ENCODE measurements at places on chromosomes 7 and 10. TPM values are rescaled to one million over a fixed set of nuclear protein-coding genes. Genes with fewer than 3 reads are reported as not detected.

DNA sequence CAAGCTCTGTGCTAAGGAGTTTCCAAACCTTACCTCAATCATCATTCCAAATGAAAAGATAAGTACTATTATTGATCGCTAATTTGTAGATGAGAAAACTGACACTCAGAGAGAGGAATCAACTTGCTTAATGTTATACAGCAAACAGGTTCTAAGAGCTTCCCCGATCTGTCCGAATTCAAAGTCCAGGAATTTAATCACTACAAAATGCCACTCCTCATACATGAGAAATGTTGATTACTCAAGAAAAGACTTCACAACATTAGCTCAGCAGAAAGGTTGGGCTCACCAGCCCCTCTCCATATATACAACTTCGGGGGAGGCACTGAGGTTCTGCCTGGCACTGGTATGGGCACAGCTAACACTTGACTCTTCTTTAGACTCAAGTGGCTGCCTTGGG is 80.7 kb downstream of the SLC16A9 start:
- peaks cover 7% of the 10 kb centered on the region for H3K4me1 ChIP-seq
- no peak for DNase-seq
- H3K27me3 ChIP-seq = peaks cover 3% of the 10 kb centered on the region
- no peak overlapping the region for H3K4me3 ChIP-seq

GRCh38 chr10:91551856-91552255 is 81.0 kb downstream of the PPP1R3C start:
- DNase-seq = no peak
- H3K4me3 ChIP-seq = no peak overlapping the region
- no peaks in the 10 kb centered on the region for H3K27me3 ChIP-seq
- H3K36me3 ChIP-seq = no peaks in the 10 kb centered on the region
- H3K4me1 ChIP-seq = peaks cover 35% of the 10 kb centered on the region

DNA sequence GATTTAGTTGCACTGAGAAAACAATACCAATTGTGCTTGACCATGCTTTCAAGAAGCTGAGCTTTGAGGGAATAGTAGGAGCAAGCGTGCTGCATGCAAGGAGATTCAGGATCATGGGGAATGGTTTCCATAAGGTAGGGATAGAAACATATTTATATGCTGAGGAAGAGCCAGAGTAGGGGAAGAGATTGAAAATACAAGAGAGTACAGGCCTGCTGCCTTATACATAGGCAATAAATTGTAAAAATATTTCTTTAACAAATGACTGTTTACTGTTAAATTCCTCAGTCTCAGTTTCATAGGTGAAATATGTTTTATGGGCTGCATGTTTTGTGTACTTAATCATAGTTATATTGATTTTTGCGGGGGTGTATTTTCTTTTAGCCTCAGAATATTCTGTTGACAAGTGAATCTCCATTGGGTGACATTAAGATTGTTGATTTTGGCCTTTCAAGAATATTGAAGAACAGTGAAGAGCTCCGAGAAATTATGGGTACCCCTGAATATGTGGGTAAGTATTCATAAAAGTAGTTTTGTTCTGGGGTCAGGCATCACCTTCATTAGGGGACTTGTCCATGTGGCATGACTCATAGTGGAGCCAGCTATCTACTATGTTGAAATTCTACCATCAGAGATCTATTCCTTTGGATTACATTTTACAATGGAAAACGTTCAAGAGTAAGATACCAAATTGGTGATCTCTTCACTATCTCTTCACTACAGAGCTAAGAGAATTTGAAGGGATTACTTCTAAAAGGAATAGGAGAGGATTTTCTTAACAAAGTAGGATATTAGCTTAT is 36.5 kb downstream of the STK17A start:
- H3K27me3 ChIP-seq = no peaks in the 10 kb centered on the region
- no peak for DNase-seq
- H3K27ac ChIP-seq = no peak overlapping the region
- H3K4me3 ChIP-seq = no peak overlapping the region

DNA sequence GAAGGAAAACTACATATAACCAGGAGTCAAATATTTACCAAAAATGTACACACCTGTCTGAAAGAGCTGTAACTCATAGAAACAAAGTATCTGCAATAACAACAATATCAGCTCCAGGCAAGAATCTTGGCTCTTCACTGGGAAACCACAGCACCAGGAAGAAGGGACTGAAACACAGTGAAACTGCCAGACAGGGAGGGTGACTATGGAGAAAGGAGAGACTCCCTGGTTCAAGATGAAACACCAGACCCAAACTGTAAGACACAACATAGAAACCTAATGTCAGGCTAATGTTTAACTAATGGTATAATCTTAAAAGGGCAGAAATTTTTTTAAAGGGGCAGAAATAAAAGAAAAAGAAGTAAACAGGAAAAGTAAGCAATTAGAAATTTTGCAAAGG is 11.5 kb upstream of the TAS2R39 start:
- no peak overlapping the region for H3K4me3 ChIP-seq
- DNase-seq = no peak
- H3K27me3 ChIP-seq = no peaks in the 10 kb centered on the region

DNA sequence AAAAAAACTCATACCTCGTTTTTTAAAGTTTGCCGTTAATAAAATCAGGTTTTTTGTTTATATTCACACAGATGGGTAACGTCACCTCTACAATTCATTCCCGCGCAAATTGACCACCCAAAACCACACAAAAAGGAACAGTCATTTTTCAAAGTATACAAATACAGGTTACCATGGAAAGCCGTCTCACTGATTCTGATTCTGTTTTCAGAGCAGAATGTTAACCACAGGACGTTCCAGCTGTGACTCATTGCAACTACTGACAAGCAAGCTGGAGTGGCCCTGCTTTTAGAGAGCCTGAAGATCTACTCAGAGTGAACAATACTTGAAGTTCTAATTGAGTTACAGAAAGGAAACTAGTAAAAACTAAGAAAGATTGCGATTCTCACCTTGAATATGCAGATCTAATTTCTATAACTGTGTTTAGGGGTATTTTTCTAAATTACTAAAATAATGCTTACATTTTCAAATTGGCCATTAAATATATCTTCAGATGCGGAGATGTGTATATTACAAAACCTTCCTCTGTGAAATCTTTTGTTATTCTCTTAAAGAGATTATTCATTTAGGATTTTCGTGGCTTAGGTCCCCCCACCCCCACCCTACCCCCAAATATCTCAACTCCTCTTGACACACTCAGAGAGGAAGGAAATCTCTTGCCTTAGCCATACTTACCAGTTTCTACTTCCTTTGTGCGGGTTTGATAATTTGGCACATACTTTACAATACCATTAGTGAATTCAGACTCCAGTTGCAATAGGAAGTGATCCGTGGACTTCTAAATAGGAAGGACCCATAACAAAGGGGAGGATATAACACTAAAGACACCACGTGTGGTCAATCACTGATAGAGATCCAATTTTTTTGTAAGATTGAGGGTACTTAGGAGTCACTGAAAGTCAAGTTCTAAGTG is 106.0 kb downstream of the CUBN start:
- H3K36me3 ChIP-seq = peaks cover 4% of the 10 kb centered on the region
- no peak for DNase-seq
- H3K27ac ChIP-seq = peak overlapping the region; percentile 82
- H3K4me3 ChIP-seq = no peak overlapping the region
- peaks cover 21% of the 10 kb centered on the region for H3K4me1 ChIP-seq

Gene ETV1
- total RNA-seq = 27.3 TPM

Measured in progenitor cell of endocrine pancreas (in vitro differentiated cells).